ENCODE measurements at places on chromosomes 5 and 9.

DNA sequence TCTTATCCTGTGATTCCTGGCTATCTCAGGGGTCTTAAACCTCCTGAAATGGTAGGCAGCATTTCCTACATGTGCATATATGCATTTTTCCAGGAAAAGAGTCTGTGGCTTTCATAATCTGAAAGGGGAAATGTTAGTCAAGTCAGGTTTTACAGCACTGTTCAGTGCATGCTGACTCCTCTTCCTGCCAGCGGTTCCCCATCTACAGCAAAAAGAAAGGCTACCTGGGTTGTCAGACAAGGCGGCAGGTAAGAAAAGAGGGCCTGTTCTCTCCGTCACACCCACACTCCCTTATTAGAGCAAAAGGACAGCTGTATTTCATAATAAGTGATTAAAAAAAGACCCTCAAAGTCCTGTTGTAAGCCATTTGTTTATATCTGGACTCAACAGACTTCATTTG lies 4.3 kb upstream of the SPATA6L start:
- no peak for DNase-seq

- no peak for DNase-seq
Observed at GRCh38 chr9:107137495-107138202, 145.4 kb upstream of the RAD23B start.

DNA sequence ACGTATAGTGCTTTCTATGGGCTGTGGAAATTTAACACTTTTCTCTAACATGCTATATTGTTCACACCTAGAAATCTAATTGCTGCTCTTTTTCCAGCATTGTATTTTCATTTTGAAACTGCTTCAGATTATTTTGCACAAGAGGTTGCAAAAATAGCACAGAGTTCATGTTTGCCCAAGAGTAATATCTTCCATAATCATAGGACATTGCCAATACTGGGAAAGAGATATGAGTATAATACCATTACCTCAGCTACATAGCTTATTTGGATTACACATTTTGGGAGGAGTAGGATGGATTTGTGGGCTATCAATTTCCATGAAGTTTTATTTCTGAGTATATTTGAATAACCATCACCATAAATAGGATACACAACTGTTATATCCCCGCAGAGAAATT lies 717.1 kb downstream of the CDH9 start:
- no peak for DNase-seq

DNA sequence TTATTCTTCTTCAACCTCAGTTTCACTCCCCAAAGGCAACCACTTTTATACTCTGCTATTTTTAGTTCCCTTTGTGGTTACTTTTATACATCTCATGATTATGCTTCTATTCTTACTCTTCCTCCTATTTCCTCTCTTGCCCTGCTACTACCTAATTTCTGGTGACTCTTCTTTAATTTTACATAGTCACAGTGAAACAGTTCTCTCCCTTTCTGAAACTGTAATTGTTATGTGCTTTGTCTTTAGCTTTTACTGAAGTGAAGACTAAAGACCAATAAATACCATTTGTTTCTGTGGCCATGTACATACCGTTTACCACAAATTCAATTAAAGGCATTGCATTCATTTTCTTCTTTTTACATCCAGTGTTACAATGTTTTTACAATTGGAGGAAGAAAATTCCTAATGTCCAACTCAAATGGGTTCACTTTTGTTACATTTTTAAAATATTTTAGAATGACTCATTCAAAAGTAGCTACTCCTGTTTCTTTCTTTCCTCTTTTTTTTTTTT lies 410.6 kb downstream of the PSAT1 start:
- no peak for DNase-seq

DNA sequence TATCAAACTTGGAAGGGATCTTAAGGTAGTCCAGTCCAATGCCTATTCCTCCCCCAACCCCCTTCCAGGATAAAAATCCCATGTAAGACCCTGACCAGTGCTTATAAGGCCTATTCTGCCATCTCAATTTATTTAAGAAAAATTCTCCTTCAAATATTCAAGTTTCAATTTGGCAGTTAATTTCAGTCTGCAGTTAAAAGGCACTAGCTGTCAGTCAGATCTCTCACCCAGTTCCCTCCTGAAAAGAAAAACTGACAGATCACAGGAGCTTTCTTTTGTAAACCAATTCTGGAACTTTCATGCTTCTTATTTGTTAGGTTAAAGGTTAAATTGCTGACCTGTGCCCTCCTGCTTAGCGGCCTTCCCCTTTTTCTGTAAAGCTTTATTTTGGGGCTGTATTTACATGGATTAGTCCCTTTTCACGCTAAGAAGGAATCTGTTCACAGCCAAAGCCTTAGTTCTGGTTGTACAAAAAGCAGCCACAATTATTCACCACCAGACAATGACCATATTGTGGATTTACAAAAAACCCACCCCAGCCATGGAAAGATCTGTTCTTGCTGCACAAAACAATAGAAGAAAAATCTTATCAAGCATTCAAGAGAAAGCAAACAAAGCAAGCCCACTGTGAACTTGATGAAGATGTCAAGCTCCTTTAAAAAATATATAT lies 68.7 kb downstream of the DENND1A start:
- DNase-seq: no peak

Data from thoracic aorta (tissue), 2 donors.